DMS 273 treated with DMSO at 0.1 percent for 48 hours (cell line): ENCODE measurements at places on chromosomes 5 and 9.
A peak's percentile ranks its signal among the peaks of the same experiment; 100 is the strongest.

DNA sequence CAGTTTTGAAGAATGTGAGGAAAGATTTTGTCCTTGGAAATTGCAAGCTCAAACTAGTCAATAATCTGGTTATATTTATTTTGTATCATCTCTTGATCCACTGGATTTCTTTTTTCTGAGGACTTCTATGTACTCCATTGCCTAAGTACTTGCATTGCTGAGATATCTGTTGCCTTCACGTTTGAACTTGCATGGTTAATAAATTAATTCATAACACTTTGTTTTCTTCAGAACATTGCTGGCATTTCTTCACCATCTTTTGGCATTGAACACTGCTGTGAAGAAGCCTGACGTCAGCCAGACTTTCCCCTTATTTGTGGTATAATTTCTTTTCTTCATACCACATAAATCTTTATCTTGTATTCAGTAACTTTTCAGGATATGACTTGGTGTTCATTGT is 246.0 kb upstream of the KIF2A start:
- DNase-seq = no peak

- DNase-seq = no peak
These were observed 42.2 kb downstream of the GPR107 start for GRCh38 chr9:130095872-130096271.

DNA sequence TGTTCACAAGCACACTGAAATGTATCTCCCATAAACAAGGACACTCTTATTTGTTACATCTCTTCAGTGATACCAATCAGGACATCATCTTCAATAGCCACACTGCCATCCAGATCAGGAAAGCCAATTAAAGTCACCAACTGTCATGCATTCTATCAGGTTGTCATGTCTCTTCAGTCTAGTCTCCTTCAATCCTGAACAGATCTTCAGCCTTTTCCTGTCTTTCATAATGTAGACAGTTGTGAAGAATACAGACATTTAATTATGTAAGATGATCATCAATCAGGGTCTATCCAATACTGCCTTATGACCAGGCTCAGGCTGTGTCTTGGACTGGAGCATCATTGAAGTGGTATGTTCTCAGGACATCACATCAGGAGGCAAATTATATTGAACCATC is 419.8 kb upstream of the SMC2 start:
- DNase-seq = no peak

DNA sequence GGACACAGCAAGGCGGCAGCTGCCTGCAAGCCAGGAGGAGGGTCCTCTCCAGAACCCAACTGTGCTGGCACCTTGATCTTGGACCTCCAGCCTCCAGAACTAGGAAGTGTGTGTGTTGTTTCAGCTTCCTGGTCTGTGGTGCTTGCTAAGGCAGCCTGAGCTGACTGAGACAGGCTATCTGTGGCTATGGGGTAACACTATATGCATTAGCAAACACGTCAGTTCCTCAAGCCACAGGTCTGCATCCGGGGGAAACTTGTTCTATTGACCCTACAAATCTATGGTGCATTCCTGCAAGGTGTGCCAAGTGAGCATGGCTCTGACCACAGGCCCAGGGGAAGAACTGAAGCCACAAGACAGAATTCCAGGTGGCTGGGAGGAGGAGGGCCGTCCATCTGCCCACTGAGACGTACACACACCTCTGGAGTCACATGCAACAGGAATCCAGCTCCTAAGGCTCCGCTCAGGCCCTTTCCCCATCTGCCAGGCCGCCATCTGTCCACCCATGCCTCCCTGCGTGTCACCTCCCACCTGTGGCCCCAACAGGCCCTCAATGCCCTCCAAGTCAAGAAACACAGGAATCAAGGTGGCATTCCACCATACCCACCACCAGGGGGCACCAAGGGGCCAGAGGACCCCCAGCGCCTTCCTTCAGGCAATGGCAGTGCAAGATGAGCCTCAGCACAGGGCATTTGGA is 174.9 kb downstream of the ROR2 start:
- DNase-seq = peak; percentile 91

DNA sequence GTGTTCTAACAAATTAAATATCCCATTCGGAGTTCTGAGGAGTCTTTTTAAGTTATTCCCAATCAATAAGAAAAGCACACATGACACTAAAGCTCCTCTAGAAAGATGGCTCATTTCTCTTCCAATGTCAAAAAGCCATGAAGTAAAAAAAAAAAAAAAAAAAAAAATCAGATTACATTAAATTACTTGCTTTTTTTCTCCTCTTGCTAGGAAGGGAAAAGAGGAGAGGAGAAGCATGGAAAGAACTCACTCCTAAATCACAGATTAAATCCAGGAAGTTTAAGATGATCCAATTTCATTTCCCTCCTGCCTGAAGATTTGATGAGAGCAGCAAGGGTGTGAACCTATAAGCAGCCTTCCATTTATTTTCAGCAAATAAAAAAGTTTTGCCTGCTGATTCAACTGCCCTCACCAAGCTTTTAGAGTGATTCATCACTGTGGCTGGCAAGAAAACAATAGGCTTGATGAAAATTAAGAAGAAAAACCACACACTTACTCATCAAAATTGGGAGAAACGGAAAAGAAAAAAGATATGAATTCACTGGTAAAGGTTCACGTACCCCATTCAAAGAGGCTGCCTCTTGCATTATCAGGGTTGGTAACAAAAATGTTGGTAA is 19.7 kb downstream of the MYO10 start:
- no peak for DNase-seq

DNA sequence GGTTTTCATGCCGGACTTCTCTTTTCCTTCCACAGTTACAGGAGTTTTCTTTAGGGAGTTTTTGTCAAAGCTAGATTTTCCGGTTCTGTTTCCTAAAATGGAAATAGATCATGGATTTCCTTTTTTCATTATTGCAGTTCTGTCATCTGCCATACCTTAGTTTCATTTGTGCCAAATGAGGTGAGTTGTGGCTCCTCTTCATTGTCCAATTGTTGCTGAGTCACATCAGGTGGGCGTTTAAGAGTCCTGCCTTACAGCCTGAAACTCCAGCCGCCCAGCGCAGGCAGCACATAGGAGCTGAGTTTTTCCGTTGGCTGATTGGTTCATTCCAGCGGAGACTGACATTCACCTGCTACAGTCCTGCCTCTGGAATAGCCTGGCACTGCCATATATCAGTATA is 14.1 kb downstream of the SLC25A25 start:
- DNase-seq = no peak
